ENCODE measurements at places on chromosomes 16 and 17.

DNA sequence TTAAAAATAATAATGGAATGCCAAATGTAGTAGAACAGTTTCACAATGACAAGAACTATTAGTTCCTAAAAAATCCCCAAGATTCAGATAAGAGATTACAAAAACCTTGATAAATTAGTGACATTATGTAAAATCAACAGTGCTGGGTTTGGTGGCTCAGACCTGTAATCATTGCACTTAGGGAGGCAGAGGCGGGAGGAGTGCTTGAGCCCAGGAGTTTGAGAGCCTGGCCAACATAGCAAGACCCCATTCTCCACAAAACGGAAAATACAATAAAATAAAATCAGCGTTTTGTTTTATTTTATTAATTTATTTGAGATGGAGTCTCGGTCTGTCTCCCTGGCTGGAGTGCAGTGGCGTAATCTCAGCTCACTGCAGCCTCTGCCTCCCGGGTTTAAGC lies 4.1 kb downstream of the CARD14 start:
- DNase-seq = no peak

DNA sequence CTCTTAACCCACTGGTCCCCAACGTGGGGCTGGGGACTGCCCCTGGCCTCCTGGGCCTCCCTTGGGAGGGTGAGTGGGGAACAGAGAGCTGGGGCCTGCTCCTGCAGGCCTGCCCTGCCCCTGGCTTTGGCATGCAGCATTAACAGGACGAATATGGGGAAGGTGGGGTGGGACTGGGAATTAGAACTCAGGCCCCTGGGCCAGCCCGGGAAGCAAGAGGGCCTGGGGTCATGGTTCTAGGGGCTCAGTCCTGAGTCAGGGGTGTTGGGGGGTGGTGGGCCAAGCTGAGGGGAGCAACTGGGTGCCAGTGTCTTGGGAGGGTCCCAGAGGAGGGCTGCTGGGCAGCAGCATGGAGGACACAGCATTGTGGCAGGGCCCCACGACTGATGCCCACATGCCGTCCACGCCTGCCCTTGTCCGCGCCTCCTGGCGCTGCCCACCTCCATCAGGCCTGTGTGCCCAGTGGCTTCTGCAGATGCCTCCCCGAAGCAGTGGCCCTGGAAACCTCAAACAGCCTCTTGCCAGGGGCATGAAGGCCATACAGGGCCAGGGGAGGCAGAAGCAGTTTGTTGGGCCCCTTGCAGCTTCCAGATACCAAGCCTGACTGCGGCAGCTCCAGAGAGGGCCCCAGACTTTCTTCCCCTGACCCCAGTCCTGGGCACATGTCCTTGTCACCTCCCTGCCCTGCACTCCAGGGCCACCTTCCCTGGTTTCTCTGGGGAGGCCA lies 4.8 kb downstream of the MAP2K3 start:
- DNase-seq = no peak

- no peak for DNase-seq
Measured at GRCh38 chr17:11996722-11997146, 541 bp downstream of the ZNF18 start.

- DNase-seq = no peak
Measured at GRCh38 chr16:85512808-85513115, 100.4 kb upstream of the GSE1 start.

- DNase-seq = no peak
Measured at GRCh38 chr17:79490530-79490929, 120.3 kb downstream of the RBFOX3 start.

Measured in sciatic nerve (tissue), 2 donors.